ENCODE measurements at places on chromosomes 1 and 21.

DNA sequence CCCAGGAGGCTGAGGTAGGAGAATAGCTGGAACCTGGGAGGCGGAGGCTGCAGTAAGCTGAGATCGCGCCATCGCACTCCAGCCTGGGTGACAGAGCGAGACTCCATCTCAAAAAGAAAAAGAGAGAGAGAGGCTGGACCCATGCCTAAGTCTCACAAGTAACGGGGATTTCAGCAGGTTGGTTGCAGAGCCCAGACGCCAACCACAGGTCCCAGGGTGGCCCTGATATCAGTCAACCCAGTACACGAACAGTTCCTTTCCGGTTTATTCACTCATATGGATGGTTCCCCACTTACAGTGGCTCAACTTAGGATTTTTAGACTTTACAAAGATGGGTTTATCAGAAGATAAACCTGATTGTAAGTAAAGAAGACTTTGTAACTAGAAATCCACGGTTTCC, 40.9 kb downstream of the CLSTN1 start:
- no peak for DNase-seq

GRCh38 chr1:92923664-92924063, 37.6 kb downstream of the DIPK1A start:
- no peak for DNase-seq

GRCh38 chr1:36523850-36524249, 41.1 kb upstream of the CSF3R start:
- DNase-seq, result no peak

DNA sequence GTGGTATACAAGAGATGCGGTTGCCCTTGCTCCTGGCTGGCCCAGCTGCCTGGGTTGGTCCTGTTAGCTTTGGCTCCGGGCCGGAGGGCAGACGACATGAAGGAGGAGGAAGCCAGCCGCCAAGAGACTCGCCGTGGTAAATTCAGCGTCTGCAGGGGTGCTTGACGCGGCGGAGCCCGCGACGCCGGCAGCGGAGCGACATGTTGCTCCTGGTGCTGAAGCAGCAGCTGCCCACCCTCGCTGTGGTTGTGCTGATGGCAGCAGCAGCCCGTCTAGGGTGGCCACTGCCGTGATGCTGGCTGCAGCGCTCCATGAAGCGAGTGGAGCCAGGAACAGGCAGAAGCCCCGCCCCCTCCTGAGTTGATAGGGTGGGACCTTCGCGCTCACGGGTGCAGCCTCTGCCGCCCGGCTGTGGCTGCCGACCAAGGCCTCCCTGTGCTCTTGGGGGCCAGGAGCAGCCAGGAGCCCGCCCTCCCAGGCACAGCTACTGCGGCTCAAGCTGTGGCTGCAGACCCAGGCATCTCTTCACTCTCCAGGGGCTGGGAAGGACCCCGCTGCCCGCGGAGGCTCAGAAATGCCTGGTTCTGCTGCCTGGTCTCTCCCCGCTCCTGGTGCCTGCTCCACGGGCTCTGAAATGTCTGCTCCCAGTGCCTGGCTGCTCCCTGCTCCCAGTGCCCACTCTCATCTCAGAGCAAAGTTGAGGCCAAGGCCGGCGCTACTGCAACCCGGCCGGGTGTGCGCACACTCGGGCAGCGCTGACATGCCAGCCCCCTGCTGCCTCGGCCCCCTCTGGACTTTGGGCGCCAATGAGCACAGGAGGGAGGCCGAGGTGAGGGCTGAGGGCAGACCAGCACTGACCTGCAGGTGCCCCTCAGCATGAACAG, 4.4 kb upstream of the ZNF692 start:
- DNase-seq, result peak; percentile 13

- no peak for DNase-seq
These were observed 193.5 kb downstream of the CYYR1 start for GRCh38 chr21:26379561-26379960.

DNA sequence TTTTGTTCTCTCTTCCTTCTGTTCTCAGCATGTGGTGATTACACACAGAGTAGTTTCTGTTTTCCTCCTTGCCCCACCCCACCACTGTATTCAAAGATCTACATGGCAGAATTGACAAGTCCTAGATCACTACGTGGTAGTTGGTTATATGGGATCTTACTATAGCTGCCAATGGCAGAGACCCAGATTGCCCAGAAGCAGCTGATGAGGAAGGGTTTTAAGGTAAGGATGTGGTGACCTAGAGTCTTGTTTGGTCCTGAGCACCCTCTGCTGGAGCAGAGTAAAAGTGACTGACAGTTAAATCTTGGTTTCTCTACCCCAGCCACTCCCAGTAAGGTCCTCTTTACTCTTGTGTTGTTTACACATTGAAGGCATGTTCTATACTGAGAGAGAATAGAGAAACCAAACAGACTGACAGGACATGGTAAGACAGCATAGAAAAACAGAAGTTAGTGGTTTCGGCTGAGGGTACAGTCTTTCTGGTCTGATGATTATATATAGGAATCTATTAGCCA, 22.8 kb upstream of the STRIP1 start:
- no peak for DNase-seq

- no peak for DNase-seq
These were observed 51.4 kb upstream of the GPR157 start for GRCh38 chr1:9180111-9180819.

DNA sequence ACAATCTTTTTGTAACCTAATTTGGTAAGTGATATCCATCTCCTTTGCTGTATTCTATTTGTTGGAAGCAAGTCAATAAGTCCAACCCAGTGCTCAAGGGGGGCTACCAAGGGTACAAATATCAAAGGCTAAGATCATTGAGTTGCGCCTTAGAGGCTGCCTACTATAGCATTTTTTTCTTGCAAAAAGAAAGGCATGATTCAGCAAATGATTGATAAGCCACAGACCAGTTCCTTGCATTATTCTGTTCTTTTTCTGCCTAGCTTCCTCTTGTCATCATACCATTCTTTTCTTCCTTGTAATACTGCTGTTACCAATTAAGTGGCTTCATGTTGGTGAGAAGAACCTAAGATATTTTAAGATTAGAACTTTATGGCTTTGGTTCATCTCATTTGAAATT, 29.8 kb upstream of the BARHL2 start:
- no peak for DNase-seq

- no peak for DNase-seq
These were observed 355.6 kb downstream of the USP25 start for GRCh38 chr21:16085421-16085820.

- DNase-seq, result no peak
These were observed 39.6 kb upstream of the TRABD2B start for GRCh38 chr1:48036710-48037355.

- no peak for DNase-seq
These were observed 57.9 kb upstream of the KANK4 start for GRCh38 chr1:62377043-62377562.

DNA sequence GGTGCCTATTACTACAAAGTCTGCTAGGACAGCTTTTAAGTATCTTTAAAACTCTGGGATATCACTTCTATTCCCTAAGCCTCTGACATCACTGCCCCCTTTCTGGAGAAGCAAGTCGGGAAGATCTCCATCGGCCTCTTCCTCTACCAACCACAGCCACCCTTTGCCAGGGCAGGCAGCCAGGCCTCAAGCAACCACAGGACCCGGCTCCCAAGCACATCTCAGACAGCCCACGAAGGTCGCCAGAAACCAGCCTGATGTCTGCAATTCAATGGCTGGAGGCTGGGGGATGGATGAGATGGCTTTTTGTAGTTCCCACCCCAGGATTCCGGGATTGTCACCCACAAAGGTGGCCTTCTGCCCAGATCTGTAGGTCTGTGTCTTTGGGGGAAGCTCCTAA, 70.7 kb downstream of the LGR6 start:
- no peak for DNase-seq

GRCh38 chr1:168098534-168099320, 38.0 kb downstream of the GPR161 start:
- no peak for DNase-seq

DNA sequence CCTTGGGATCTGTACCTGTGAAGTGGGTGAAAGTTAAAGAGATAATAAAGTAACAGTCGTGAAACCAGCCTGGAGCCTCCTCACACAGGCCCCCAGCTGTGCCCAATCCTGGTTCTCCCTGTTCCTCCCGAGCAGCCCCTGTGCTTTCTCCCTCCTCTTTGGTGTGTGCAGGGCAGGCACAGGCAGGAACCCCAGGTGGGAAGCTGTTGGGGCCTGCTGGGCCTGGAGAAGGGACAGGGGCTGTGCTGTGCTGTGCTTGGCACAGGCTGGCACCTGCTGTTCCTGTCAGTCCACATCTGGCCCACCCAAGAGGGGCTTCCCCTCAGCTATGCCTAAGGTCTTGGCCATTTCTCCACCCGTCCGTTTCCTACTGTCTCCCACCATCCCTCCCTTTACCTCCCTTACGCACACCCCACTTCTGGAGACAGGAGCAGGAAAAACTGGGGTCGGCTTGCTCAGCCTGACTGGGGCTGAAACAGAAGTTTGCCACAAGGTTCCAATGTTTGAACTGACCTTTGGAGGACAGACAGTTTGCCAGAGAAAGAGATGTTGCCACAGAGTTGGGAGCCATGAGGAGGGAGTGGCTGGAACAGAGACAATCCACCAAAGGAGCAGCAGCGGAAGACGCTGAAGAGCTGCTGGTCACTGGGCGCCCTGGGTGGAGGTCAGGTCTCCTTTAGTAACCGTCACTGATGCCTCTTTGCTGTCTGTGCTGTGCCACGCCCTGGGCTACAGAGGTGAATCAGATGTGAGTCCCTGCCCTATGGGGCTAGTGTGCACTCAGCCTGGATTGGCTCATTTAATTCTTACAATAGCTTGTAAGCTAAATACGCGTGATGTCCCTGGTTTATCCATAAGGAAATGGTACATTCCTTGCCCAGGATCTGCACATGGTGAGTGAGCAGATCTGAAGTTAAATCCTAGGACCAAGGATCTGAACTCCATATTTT, 18.8 kb upstream of the ARTN start:
- DNase-seq, result no peak

DNA sequence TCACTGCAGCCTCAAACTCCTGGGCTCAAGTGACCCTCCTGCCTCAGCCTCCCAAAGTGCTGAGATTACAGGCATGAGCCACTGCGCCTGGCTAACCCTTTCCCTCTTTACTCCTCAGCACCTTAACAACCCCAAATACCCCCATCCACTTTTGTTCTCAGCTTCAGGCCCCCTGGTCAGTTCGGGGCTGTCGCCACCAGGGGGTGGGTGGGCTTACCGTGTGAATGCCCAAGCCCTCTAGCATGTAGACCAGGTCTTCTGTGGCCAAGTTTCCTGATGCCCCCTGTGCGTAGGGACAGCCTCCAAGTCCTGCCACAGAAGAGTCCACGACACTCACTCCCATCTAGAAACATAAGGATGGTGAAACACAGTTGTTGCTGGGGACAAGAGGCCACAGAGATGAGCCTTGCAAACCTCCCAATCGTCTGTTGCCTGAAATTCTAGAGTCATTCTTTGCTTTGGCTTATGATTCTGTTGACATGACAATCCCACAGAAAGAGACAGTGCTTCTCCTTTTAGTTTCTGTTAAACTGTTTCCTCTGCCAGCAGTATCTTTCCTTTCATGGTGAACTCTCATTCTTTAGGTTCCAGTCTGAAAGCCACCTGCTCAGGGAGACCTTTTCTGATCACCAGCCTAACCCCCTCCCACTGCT, 3.8 kb upstream of the GALE start:
- DNase-seq, result no peak

DNA sequence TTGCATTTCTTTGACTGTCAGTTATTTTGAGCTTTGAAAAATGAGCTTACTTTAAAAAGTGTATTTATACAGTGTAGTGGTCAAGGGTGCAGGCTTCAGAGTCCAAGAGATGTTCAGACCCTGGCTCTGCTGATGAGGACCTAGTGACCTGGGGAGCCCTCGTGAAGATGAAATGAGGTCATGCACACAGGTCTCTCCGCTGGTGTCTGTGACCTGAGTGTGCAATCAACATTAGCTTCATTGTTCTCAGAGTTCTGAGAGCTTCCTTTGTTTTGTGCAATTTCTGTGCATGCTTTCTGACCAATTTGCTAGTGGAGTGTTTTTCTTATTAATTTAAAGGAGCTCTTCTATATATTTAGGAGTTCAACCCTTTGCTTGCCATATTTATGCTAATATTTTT, 71.3 kb downstream of the RIPK4 start:
- DNase-seq, result no peak

DNA sequence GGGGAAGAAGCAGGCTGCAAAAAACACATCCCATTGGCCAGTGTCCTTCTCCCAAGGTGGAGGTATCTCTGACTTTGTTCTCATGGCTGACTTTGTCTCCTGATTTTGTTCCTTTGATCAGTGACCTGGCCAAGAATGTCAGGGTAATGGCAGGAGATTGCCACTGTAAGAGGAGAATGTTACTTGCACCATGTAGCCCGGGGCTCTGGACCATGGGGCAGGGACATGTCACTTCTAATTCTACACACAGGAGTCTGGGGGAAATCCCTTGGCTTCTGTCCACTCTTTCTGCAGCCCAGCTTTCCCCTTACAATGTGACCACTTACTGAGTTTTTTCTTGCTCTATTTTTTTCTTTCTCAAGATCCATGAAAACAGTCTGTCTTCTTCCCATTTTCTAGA, 87.7 kb upstream of the LRRN2 start:
- DNase-seq, result no peak

- no peak for DNase-seq
These were observed 11.1 kb upstream of the SSX2IP start for GRCh38 chr1:84701376-84701775.

GRCh38 chr1:229942501-229942900, 124.5 kb upstream of the GALNT2 start:
- DNase-seq, result no peak

GRCh38 chr1:18734461-18735223, 104.0 kb downstream of the PAX7 start:
- DNase-seq, result no peak

GRCh38 chr1:185080422-185080821, 35.1 kb downstream of the RNF2 start:
- DNase-seq, result no peak

- no peak for DNase-seq
These were observed at the start of gene SLC30A10 for GRCh38 chr1:219927956-219928790. SLC30A10 (minus strand) TSS chr1:219928557; CDS start chr1:219928440, 117 bp downstream.

GRCh38 chr1:207857447-207857846, 53.5 kb downstream of the CD34 start:
- no peak for DNase-seq

- no peak for DNase-seq
These were observed 10.8 kb downstream of the SCNN1D start for GRCh38 chr1:1291023-1291528.

DNA sequence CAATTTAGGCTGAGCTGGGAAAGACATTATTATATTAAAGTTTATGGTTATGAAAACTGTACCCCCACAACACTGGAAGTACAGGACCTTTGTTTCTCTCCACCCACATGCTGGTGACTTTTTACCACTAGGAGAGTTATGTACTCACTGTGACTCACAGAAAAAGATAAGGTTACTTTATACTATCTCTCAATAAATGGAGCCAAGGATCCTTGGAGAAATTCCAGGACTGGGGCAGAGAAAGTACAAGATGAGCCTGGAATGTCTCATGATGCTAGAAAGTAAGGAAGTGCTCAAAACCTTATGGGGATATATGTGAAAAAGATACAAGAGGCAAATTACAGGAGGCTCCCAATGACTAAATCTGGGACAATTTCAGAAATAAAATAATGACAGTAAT, 63.9 kb upstream of the C1orf105 start:
- DNase-seq, result no peak

- no peak for DNase-seq
These were observed 3.6 kb downstream of the CAP1 start for GRCh38 chr1:40044110-40044509.

DNA sequence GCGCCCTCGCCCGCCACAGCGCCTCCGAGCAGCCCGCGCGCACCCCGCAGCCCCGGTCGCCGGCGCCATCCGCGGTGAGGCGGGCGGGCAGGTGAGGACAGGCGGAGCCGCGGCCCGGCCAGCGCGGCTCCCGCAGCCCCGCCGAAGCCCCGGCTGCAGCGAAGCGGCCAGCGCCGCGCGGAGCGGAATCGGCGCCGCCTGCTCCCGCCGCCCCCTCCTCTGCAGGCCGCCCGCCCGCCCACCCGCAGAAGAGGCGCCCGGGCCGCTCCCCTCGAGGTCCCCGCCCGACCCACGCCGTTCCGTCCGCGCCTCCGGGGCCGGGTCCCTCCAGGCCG, 1.3 kb downstream of the PRDM16 start:
- DNase-seq, result no peak

All from cortex of kidney (tissue), 1 donor.